ENCODE measurements at places on chromosomes 12 and 14.

DNA sequence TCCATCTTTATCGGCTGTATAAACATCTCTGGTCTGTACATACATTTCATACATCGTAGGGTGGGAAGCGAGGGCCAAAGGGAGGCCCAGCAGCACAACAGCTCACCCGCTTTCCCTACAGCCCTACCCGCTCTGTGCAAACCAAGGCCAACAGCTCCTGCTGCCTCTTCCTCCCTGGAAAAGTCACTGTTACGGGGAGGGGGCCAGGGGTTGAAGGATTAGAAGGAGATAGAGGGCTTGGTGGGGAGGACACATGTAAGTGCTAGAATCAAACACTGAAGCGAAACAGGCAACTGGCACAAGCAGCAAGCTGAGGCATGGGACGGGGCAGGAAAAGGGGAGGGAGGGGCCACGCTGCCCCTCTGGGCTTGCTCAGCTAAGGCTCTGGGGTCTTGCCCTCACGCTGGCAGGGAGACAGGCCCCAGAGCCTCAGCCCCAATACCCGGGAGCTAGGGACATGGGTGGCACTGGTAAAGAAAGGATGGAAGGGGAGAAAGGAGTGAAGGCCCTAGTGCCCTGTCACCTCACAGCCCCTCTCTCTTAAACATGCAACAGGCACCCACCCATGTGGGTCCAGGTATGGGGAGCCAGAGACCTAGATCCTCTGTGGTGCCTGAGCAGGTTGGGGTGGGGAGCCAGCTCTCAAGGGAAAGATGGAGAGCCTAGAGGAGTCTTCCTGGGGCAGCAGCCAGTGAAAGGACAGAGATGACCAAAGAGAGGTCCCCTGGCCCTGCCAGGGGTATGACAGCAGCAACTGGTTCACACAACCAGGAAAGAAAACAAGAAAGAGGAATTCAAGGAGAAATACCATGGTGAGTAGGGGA is 14.4 kb downstream of the SPRYD3 start:
- DNase-seq: no peak

GRCh38 chr14:90419200-90419599 is 22.4 kb downstream of the CALM1 start:
- DNase-seq: no peak

- no peak for DNase-seq
These were observed 26.9 kb downstream of the CLEC6A start for GRCh38 chr12:8482571-8483061.

- DNase-seq: peak; percentile 21
These were observed 146.1 kb upstream of the NCOR2 start for GRCh38 chr12:124713436-124714082.

DNA sequence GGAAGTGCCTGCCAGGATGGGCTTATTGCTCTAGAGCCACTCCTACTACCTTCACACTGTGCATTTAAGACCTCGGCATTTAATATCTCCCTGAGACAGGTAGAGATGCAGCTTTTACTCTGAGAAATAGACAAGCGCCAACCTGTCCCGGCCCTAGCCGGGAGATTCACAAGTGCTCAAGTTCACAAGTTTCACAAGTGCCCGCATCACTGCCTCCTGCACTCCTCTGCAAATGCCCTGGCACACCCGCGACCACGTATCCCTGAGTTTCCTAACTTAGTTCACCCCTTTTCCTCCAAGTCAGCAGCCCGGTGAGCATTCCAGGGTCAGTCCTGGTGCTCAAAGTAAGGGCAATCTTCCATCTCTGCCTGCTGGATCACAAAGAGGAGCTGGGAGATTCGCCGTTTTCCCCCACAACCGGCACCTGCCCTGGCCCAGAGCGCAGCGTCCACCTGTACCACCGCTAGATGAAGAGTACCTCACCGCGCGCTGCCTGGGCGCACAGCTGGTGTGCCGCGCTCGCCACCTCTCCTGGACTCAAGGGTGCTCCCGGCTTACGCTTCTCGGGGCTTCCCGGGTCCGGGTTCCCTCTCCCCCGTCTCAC is 5.0 kb upstream of the SLC38A4 start:
- DNase-seq: no peak

DNA sequence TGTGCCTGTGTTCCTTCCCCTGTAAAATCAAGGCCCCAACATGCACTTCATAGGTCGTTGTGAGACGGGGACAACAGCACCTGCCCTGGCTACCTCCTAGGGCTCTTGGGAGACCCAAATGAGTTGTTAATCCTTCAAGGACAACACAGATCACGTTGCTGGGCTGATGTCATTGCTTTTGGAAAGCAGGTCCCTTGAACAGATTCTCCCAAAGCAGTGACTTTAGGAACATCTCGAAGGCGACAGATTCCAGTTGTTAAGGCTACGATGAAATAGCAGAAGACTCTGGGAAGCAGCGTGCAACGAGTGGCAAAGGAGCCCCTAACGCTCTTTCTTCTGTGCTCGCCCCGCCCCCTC is 26.2 kb upstream of the MAP1LC3B2 start:
- DNase-seq: no peak

DNA sequence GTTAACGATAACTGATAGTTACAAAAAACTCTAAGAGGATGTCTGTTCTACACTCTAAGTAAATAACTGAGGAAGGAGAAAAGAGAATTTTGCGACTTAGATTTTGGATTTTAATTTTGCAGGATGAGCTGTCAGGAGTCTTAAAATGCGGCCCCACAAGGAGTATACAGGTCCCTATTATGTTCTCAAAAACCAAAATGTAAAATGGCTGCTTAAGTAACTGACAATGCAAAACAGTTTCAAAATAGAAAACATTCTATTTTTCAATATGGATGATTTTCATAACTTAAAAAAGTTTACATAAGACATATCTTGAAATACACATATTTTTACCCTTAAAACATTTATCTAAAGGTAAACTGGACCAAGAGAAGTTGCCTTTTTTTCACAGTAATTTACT is 2.6 kb downstream of the CD69 start:
- no peak for DNase-seq

GRCh38 chr12:30979371-30980259 is 53.1 kb downstream of the TSPAN11 start:
- DNase-seq: no peak

DNA sequence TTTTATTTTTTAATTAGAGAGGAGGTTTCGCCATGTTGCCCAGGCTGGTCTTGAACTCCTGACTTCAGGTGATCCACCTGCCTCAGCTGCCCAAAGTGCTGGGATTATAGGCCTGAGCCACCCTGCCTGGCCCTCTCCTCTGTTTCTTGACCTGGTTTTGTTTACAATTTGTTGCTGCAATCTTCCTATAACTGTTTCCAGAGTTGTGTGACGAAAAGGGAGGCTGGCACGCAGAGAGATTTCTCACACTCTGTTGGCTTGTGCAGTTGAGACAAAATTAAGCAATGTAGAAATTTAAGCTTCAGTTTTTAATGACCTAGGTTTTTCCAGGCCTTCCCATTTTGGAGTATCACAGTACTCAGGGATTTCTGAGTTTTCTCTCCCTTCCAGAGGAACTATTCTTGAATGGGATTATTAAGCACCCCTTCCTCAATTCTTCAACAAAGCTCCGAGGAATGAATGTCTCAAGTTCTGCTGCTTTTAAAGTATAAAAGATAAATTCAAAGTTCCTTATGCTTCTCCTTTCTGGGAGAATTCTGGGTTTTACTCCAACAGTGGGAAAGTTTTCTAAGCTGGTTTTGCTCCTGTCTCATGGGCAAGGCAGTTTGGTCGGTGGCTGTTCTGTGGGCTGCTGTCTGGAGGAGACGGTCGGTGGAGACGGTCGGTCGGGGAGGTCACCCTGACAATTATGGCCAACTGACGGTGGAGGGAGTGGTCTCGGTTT is 20.4 kb upstream of the FOS start:
- DNase-seq: no peak

- DNase-seq: no peak
These were observed 1449.0 kb upstream of the FLRT2 start for GRCh38 chr14:84080944-84081343.

DNA sequence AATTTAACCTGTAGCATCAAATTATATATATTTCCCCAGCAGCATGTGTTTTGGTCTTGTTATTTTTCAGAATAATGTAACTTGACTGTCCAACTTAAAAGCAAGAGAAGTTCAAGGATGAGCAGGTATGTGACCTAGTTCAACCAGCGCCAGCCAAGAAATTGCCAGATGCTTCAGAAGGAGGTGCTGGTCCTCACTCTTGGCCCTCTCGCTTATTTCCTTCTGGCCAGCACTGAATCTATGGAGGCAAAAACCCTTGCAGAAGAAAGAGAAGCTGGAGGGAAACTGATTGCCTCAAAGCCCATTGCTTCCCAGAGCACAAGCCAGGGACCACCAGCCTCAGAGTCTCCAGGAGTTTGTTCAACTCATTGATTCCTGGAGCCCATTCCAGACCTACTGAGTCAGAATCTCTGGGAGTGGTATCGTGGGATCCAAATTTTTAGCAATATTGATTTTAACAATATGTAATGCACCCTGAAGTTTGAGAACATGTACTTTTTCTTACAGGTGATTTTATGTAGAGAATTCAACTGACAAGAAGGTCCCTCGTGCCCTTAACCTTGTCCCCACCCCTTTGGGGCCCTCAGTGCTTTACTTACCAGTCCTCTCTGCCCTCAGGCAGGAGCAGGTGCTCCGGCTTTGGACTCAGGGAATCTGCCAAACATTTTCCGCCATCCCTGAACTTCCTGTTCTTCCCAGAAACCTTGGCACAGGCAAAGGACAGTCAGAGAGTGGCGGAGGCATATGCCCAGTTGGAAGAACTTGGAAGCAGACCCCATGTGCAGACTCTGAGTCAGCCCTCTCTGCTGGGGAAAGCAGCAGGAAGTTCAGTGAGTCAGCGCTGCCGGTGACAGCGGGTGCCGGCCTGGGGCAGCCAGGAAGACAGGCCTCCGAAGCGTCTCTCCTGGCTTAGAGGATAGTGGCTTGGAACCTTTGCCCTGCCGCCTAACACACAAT is 10.4 kb downstream of the BEST3 start:
- DNase-seq: no peak

DNA sequence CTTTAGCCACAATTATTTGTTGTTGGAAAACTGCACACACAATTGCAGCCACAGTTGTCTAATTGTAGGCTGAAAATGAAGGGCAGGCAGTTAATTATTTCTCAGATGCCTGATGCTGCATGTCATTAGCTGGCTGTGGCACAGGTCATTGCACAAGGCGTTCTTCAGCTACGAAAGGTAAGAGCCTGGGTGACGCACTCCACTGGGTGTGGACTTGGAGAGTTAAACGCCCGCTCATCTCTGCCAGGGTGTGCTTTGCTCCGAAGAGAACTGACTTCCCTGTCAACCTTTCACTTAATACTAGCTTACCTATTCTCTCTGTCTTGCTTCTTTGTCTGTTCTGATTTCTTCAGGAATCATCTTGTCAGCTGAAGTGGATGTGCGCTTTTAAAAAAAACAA is 91.4 kb upstream of the CPM start:
- no peak for DNase-seq

GRCh38 chr14:32244404-32244803 is 41.3 kb upstream of the RNU6-8 start:
- DNase-seq: no peak

DNA sequence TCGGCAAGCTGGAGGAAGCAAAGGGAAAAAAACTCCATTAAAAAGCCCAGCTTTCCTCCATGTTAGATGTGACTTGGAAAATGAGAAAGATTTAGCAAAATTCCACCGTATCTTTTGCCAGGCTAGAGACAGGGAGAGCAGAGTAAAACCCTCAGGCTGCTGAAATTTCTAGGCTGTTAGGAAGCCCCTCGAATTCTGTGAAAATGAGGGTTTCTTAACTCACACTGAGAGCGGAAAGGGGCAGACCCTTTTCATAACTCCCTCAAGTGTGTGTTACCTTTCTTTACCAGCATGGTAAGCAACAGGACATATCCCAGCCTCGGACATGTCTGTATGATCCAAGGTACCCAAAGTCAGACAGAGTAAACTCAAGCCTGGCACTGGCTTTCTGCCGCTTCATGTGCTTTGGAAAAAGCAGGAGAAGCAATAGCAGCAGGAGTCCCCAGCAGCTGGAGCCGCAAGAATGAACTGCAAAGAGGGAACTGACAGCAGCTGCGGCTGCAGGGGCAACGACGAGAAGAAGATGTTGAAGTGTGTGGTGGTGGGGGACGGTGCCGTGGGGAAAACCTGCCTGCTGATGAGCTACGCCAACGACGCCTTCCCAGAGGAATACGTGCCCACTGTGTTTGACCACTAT is at the start of gene RHOJ:
RHOJ (plus strand) TSS at position 37 of the 637 bp plus-strand sequence; CDS start at position 464, 427 bp downstream.
- DNase-seq: no peak

GRCh38 chr12:11361151-11361550 is 34.2 kb downstream of the PRB2 start:
- no peak for DNase-seq

DNA sequence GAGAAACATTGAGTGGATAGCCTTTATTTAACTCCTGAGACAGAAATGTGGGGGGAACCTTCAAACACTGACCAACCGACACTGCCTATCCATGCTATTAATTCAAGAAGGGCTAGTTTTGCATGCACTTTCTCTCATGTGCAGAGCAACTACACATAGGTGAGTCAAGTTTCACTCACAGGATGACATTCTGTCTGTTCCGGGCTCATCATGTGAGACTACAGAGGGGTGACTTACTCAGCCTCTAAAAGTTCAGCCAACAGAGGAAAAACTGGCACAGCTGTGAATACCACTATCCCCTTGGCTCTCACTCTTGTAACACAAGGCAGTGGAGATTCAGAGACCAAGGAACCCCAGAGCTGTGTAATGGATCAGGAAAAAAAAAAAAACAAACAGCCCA is 13.3 kb downstream of the BEST3 start:
- DNase-seq: no peak

DNA sequence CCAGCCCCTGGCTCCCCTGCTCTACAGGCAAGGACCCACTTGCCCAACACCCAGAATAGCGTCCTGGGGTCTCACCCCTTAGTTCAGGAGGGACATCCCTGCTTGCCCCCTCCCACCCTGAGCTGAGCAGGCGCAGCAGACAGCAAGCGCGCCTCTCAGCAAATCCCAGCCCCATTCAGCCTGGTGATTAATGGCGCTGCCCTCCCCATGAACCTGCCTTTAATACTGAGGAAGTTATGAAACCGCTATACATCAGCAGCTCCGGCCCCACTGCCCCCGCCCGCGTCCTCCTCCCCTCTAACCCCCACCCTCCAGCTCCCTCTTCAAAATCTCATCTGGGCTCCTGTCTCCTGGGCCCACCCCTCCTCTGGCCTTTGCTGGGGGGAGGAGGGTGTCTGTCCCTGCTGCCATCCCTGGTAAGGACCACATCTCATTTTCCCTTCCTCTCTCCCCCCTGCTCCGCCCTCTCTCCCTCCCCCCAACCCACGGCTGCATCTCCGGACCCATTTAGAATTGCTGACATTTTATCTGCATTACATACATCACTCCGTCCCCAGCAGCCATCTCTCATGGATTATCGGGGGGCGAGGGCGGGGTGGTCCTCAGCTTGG is 7.1 kb upstream of the SMUG1 start:
- no peak for DNase-seq

DNA sequence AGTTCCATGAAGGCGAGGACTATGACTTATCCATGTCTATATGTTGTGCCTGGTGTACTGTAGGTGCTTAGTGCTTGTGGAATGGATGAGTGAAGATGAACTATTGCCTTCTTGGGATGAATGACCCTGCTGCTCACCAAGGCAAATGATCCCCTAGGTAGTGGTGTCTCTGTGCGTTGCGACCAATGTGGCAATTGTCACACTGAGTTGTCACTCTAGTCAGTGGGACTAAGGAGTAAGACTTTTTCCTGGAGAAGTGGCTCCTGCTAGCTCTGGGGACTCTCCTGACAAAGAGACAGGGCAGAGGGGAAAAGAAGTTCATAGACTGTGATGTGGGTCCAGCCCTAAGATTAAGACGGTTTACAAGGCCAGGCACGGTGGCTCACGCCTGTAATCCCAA is 3.4 kb upstream of the ACVR1B start:
- DNase-seq: no peak

GRCh38 chr12:11765817-11766794 is 116.6 kb downstream of the ETV6 start:
- peak; percentile 4 for DNase-seq

Measured in stimulated activated CD8-positive, alpha-beta memory T cell treated with anti-CD3 and anti-CD28 coated beads, Interleukin-15, amount 100 ng/mL, for 24 hours (primary cell).